Colonic mucosa (tissue), 4 donors: ENCODE measurements at places on chromosomes 1 and 21. TPM values are rescaled to one million over a fixed set of nuclear protein-coding genes. Genes with fewer than 3 reads are reported as not detected.

- DNase-seq: no peak
These were observed 280.6 kb downstream of the TTLL7 start for GRCh38 chr1:83718338-83718737.

DNA sequence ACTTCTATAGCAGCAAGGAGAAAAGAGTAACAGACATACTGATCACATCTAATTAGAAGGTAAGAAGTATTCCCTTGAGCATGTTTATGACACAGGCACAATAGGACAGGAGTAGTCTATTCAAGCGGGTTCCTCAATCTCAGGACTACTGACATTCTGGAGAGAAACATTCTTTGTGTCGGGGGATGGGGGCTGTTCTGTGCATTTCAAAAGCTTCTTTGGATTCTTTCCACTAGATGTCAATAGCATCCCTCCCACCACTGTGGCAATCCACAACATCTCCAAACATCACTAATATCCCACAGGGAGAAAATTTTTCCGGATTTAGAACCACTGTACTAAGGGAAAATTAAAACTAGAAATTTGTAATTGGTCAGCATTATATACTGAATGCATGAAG is 56.9 kb downstream of the ADAMTS5 start:
- DNase-seq: no peak

- no peak for DNase-seq
These were observed 96.6 kb upstream of the RUNX1 start for GRCh38 chr21:35145626-35146233.

- DNase-seq: no peak
These were observed 7.2 kb downstream of the GALNT2 start for GRCh38 chr1:230074270-230074669.

DNA sequence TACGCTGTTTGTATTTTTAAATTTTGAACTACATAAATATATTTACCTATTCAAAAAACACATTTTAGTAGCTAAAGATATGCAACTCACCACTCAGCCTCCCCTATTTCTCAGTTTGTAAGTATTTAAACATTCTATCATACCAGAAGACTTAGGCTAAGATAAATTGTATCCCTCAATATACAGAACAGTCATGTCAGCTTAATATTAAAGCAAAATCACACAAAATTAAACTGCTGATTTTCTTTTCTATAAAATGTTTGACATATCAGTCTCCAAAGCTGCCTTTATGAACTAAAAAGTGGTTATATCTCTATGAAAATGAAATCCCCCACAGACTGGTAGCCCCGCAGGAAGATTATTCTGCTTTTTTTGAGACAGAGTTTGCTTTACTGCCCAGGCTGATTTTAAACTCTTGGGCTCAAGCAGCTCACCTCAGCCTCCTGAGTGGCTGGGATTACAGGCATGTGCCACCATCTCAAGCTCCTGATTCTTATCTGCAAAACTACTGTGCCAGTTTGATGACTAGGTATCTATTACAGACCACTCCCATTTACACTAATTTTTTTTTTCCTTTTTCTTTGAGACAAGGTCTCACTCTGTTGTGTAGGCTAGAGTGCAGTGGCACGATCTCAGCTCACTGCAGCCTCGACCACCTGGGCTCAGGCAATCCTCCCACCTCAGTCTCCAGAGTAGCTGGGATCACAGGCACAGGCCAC is 37.6 kb downstream of the NRDC start:
- no peak for DNase-seq

DNA sequence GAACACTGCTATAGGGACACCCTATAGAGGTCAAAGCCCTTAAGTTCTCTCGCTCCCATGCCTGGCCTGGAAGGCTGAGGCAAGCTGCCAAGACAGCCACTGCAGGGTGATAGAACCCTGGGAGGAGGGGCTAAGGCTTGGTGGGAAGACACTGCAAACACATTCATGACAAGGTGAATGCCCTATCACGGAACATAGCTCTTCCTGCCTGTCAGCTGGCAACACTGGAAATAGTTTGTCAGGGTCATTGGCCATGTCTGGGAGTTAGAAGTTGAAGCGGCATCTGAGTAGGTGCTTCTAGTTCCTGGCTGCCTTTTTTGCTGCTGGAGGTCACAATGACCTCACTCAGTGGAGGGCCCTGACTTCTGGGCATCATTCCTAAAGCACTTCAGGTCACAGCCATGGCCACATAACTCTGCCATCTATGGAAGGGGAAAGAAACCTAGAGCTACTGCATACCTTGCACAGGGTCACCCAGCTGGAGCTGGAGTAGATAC is 4.2 kb downstream of the FABP3 start:
- no peak for DNase-seq

- no peak for DNase-seq
These were observed 237.7 kb upstream of the C1orf174 start for GRCh38 chr1:4137621-4138415.

- no peak for DNase-seq
These were observed 140.9 kb downstream of the DISC1 start for GRCh38 chr1:231767471-231767870.

- peak; percentile 75 for DNase-seq
These were observed 33.8 kb downstream of the GDAP2 start for GRCh38 chr1:117895482-117896114.

DNA sequence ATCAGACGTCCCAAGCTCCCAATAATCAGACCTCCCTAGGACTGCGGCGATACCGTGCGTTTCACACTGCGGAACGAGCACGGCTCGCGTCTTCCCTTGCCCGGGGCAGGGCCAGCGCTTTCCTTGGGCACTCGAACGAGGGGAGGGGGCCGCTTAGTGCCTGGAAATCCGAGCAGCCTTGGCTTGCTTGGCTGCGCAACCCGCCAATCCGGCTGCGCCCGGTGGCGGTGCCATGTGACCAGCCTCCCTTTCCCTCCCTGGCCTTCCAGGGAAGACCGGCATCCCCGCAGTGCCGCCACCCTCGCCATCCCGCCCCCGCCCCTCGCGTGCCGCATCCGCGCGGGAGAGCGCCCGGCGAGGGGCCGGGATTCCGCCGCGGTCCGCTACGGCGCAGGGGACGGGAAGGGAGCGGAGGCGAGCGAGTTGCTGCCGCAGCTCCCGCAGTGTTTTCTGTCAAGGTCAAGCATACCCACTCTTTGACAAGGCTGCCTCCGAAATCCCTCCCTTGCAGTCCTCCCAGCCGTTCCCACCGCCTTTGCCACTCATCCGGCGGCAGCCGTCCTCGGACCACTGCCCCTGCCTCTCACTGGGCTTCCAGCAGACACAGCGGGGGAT is 8.3 kb upstream of the RNF19B start:
- DNase-seq: peak; percentile 69

GRCh38 chr1:75542818-75543570 is 67.9 kb downstream of the SLC44A5 start:
- DNase-seq: no peak

GRCh38 chr1:215285013-215285800 is 202.7 kb downstream of the KCNK2 start:
- no peak for DNase-seq

Gene LRRIQ3
- 0.16 TPM for total RNA-seq

Gene ZNF678
- 10.4 TPM for total RNA-seq

Gene CLDN17
- not detected for total RNA-seq

Gene RHBG
- total RNA-seq: 0.12 TPM

Gene SPRR2B
- total RNA-seq: not detected

Gene PCP4
- total RNA-seq: 6.5 TPM

Gene GBP4
- total RNA-seq: 2.1 TPM

Gene FAM151A
- 2.8 TPM for total RNA-seq
